ENCODE measurements at places on chromosomes 6 and 20. TPM values are rescaled to one million over a fixed set of nuclear protein-coding genes. Genes with fewer than 3 reads are reported as not detected.

DNA sequence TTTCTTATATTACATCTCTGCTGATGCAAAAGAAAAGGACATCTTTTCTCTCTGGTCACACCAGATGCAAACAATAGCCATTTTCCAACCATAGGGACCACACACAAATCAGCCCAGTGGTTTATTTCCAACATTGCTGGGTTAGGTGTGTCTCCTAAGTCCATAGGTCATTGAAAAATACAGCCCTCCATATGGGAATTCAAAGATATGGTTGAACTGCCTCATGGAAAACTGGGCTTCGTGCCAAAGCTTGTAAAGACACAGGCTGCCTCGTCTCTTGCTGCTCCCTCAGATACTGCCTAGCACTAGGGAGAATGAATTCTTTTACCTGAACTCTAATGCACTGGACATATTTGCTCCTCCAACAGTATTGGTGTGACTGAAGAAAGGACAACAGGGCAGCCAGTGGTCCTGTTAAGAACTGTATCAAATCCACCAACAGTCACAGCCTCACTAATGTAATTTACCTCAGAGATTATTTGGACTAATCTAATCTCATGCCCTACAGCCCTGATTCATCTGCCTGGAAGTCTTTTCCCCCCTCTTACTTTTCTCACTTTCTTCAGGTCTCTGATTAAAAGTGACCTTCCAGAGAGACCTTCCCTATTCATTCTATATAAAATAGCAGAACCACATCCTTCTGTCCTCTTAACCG, 48.3 kb upstream of the TBC1D32 start:
- no peak for DNase-seq

GRCh38 chr6:170174771-170175643, 115.9 kb downstream of the DLL1 start:
- DNase-seq: peak; percentile 45

GRCh38 chr6:76465410-76465809, 392.9 kb upstream of the IMPG1 start:
- no peak for DNase-seq

DNA sequence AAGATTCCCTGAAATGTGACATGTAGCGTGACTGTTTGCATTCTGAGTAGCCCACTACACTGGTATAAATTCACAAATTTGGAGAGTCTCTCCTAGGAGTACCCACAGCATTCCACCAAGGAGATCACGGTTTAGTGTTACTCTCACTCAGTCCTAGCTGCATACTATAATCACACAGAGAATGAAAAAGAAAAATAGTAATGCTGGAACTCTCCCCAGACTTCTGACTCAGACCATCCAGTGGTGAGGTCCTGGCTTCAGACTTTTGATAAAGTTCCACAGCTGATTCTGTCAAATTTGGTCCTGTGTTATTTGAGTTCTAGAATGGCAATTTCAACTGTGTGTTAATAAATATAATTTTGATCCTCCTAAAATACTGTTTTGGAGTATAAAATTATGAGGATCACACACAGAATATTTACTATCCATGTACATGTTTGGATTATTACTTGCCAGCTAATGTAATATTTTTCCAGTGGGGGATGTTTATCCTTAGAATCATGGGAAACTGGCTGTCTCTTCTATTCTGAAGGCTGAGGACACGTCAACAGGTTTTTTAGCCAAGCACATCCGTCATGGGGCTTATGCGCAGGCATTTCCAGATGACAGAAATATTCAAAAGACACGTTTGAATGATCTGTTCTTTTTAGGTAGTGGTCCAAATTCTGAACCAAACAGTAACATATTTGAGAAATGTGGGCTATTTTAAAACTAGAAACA, 5.1 kb upstream of the KIAA0408 start:
- no peak for DNase-seq

DNA sequence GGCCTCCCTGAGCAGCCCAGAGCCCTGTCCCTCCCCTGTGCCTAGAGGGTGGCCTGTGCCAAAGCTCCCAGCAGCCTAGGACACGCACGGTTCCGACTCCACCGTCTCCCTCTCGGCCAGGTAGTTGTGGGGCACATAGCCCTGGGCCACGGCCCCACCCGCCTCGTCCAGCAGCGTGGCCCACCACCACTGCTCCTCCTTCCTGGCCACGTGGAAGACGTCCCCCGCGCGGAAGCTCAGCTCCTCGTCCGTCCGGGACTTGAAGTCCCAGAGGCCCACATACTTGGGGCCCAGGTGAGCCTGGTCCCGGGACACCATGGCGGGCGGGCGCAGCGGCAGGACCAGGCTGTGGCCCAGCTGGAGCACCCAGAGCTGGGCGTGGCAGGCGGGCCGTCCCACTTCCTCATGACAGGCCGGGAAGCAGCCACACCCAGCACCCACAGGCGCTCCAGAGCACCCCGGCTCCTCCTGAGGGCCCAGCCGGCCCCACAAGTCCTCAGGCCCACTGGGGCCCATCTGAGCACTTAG, at the start of gene PTK6:
TSS of gene PTK6 (minus strand) at position 380 of the 528 bp plus-strand sequence. CDS start at position 318, 62 bp downstream.
- peak; percentile 79 for DNase-seq

DNA sequence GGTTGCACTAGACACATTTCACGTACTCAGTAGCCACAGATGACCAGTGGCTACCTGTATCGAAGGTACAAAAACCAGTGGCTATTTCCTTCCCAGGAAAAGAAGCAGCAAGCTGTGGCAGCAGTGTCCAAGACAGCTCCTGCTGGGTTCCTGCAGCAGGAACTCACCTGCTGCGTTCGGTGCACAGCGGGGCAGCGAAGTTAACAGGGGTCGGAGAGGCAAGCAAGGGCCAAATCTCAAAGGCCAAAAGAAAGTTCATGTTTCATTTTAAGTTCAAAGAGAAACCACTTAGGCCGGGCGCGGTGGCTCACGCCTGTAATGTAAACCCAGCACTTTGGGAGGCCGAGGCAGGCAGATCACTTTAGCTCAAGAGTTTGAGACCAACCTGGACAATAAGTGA, 26.9 kb downstream of the ASIP start:
- DNase-seq: peak; percentile 49

- DNase-seq: no peak
Observed at GRCh38 chr20:34377072-34377847, 14.2 kb downstream of the ITCH start.

- no peak for DNase-seq
Observed at GRCh38 chr6:136508725-136509392, 41.4 kb downstream of the MAP7 start.

DNA sequence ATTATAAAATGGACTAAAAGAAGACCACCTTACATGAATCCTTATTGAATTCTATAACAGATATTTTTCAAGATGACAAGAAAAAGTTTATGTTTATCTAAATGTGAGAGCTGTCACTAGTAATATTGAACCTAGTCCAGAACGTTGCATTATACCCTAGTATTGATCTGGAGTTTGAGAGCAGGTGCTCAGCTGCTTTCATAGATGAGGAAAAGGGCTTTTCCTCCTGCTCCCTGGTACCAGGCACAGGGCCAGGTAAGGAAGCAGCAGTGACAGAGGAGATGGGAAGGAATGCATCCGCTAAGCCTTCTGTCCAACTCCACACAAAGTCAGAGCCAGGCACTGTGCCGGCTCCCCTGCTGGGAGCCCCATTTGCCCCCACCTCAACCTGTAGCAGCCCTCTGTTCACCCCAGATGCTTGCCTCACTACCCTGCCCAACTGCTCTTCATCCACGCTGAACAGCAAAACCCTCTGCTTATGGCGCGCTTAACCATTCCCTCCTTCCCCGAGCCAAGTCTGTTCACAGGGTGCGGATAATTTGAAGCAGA, 393.1 kb downstream of the FRK start:
- no peak for DNase-seq

DNA sequence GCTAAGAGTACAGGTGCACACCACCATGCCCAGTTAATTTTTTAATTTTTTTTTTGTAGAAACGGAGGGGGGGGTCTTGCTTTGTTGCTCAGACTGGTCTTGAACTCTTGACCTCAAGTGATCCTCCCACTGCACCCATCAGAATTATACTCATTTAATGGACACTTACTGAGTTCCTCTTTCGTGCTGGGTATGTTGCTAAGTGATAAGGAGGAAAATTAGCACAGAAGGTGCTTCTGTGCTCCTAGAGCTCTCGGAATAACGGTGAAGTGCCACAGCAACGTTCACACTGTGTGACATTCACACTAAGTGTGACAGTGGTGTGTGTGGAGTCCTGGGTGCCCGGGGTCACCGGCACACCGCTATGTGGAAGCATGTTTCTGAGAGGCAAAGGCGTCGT, 32.1 kb upstream of the BMP6 start:
- no peak for DNase-seq

Gene PPP1R16B
- 17.6 TPM for total RNA-seq

Gene ADGRF5
- 28.7 TPM for total RNA-seq

Gene FAXC
- 4.4 TPM for total RNA-seq

Gene PDYN
- total RNA-seq: not detected

Gene RPP21
- 32.8 TPM for total RNA-seq

Gene SYNGAP1
- total RNA-seq: 39.4 TPM

Gene MEI4
- total RNA-seq: 0.12 TPM

Gene BACH2
- 11.6 TPM for total RNA-seq

Gene BHLHE23
- not detected for total RNA-seq

Gene SPTLC3
- 4.1 TPM for total RNA-seq

Gene FAM184A
- 3.8 TPM for total RNA-seq

Gene CALHM4
- total RNA-seq: not detected

Data from aorta (tissue), 5 donors.